Activated naive CD8-positive, alpha-beta T cell treated with anti-CD3 and anti-CD28 coated beads, Interleukin-2, amount 10 ng/mL, durations not matched to agents 7 days and 5 days (primary cell): ENCODE measurements at places on chromosomes 6 and 20. TPM values are rescaled to one million over a fixed set of nuclear protein-coding genes. Genes with fewer than 3 reads are reported as not detected.
A peak's percentile ranks its signal among the peaks of the same experiment; 100 is the strongest.

DNA sequence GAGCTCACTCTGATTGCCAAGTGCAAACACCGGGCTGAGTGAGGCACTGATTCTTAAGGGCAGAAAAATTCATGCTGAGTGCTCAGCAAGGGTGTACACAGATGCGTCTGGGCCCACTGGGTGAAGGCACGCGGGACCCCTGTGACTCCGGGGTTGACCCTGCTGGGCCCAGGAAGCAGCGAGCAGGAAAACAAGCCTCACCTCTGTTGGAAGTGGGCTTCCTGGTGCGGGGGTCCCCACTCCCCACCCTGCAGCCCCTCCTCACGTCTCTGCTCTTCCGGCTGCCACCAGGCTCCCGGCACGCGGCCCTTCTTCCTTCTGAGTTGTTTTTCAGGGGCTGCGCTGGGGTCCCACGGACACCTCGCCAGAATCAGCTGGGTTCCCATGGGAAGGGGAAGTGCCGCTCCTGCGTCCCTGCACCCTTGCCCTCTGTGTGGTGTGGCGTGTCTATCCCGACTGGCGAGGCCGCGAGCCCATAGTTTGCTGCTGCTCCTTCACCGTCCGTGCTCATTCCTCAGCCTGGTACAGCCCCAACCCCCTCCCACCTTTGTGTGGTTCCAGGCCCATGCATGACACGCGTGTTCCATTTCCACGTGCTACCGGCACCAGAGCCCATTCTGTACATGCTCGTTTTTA, 80.6 kb upstream of the BHLHE23 start:
- no peak overlapping the region for H3K4me3 ChIP-seq
- H3K36me3 ChIP-seq: no peaks in the 10 kb centered on the region
- no peaks in the 10 kb centered on the region for H3K27me3 ChIP-seq
- DNase-seq: peak; percentile 9
- H3K27ac ChIP-seq: no peak overlapping the region

- no peaks in the 10 kb centered on the region for H3K27me3 ChIP-seq
- no peak overlapping the region for H3K4me3 ChIP-seq
Observed at GRCh38 chr6:133291671-133292070, 50.5 kb downstream of the EYA4 start.

GRCh38 chr6:41027799-41028560, 11.0 kb downstream of the UNC5CL start:
- H3K36me3 ChIP-seq: no peaks in the 10 kb centered on the region
- H3K27ac ChIP-seq: peak overlapping the region; percentile 85
- H3K27me3 ChIP-seq: no peaks in the 10 kb centered on the region
- H3K4me3 ChIP-seq: peak overlapping the region; percentile 97

DNA sequence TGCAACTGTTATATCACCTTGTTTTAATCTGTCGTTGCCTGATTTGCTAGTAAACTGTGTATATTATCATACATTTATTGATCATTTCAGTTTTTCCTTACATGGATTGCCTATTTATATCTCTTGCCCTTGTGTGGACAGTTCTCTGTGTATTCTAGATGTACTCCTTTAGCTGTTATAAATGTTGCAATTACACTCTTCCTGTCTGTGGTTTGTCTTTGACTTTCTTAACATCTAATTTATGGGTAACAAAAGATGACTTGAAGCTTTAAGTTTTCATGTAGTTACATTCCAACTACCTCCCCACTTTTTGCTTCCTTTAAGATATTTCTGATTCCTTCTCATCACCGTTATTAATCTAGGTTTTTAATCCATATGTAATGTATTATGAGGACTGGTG, 22.6 kb downstream of the PLCB1 start:
- peaks cover 4% of the 10 kb centered on the region for H3K36me3 ChIP-seq
- peaks cover 33% of the 10 kb centered on the region for H3K4me1 ChIP-seq
- H3K27ac ChIP-seq: peak overlapping the region; percentile 21
- H3K4me3 ChIP-seq: no peak overlapping the region
- H3K27me3 ChIP-seq: no peaks in the 10 kb centered on the region

GRCh38 chr6:159646116-159646515, 46.9 kb downstream of the SOD2 start:
- no peaks in the 10 kb centered on the region for H3K27me3 ChIP-seq
- no peak overlapping the region for H3K4me3 ChIP-seq
- H3K4me1 ChIP-seq: no peaks in the 10 kb centered on the region
- no peak overlapping the region for H3K27ac ChIP-seq
- no peak for DNase-seq

GRCh38 chr6:83592770-83593394, 80.5 kb downstream of the PRSS35 start:
- peaks cover 5% of the 10 kb centered on the region for H3K27me3 ChIP-seq
- H3K4me1 ChIP-seq: no peaks in the 10 kb centered on the region
- no peak overlapping the region for H3K27ac ChIP-seq

- H3K27ac ChIP-seq: no peak overlapping the region
- peaks cover 20% of the 10 kb centered on the region for H3K4me1 ChIP-seq
- H3K27me3 ChIP-seq: no peaks in the 10 kb centered on the region
- H3K4me3 ChIP-seq: no peak overlapping the region
- DNase-seq: peak; percentile 64
Observed at GRCh38 chr6:25404693-25405169, 125.6 kb downstream of the CARMIL1 start.

DNA sequence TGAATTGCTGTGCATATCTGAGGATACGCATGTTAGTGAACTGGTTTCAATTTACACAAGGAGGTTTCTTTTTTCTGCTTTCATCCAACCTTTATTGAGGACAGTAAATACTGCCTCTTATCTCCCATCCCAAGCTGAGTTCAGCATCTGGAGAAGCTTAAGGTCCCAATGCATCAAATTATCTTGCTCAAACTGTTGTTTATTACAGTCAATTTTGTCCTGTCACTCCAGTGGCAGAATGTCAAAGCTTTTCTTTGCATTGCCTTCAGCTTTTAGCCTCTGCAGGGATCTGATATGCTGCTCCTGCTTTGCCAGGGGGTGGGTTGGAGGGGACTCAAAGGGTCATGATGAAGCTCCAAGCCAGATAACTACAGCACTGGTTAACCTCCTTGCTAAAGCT, 435.4 kb upstream of the SOX4 start:
- DNase-seq: no peak
- H3K4me3 ChIP-seq: no peak overlapping the region
- H3K27me3 ChIP-seq: no peaks in the 10 kb centered on the region
- H3K4me1 ChIP-seq: peaks cover 15% of the 10 kb centered on the region

DNA sequence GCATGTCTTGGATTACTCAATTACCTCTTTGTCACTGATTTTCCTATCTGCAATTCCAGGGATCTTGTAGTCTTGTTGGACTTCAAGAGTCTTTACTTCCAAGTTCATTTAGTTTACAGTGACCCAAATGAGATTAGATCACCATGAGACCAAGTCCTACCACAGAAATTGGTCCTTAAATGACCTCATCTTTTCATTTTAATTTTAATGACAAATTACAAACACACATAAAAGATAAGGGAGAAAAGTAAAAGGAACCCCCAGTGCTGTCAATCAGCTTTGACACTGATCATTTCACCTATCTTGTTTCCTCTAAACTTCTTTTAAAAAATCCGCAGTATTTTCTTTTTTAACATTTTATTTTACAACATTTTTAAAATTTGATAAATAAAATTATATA, 54.9 kb upstream of the FYN start:
- H3K27ac ChIP-seq: no peak overlapping the region
- H3K4me1 ChIP-seq: peaks cover 14% of the 10 kb centered on the region
- peaks cover 2% of the 10 kb centered on the region for H3K27me3 ChIP-seq
- DNase-seq: no peak
- peaks cover 15% of the 10 kb centered on the region for H3K36me3 ChIP-seq

GRCh38 chr20:21141825-21142224, 15.9 kb downstream of the KIZ start:
- no peak for DNase-seq
- no peak overlapping the region for H3K27ac ChIP-seq
- H3K4me3 ChIP-seq: no peak overlapping the region
- no peaks in the 10 kb centered on the region for H3K27me3 ChIP-seq
- no peaks in the 10 kb centered on the region for H3K4me1 ChIP-seq

DNA sequence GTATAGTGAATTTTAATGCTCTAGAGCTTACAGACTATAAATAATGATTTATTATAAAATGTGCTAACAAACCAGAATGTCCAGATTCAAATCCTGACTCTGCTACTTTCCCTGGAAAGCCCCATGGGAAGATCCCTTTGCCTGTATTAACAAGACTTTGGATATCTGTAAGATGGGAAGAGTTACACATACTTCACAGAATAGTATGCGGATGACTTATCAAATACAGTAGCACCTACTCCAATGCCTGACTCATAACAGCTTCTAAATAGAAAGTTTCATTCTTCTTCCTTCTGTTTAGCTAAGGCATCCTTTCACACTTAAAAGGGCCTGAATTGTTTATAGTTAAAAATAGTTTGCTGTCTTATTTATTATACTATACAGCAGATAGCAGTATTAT, 166.3 kb downstream of the KCNQ5 start:
- no peak overlapping the region for H3K27ac ChIP-seq
- no peak overlapping the region for H3K4me3 ChIP-seq
- H3K36me3 ChIP-seq: peaks cover 6% of the 10 kb centered on the region
- H3K4me1 ChIP-seq: no peaks in the 10 kb centered on the region
- no peak for DNase-seq

DNA sequence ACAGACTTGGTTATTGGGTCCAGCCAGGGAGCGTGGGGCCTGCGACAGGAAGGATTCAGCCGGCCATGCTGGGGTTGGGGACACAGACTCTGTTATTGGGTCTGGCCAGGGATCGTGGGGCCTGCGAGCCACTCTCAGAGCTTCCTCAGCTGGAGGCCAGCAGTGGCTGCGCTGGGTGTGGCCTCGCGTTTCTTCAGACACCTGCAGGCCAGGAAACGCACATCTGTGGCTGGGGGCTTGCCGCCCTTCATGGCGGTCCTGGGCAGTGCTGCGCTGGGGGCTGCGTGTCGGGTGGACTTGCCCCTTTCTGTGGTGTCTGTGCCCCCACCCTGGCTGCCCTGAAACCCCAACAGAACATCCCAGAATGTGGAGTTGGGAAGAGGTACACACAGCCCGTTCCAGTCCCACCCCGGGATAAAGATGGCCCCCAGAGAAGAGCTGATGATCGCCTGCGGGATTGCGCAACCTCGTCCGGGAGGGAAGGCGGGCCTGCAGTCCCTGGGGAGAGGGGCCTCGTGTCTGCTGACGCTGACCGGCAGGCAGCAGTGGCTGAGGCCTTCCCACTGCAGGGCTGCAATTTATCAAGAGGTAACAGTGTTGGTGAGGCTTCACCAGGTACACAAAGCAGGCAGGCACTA, 16.9 kb upstream of the MTG2 start:
- no peaks in the 10 kb centered on the region for H3K27me3 ChIP-seq
- DNase-seq: no peak
- no peak overlapping the region for H3K4me3 ChIP-seq
- H3K4me1 ChIP-seq: no peaks in the 10 kb centered on the region

GRCh38 chr6:53461041-53461656, 83.8 kb downstream of the GCLC start:
- no peak for DNase-seq
- no peaks in the 10 kb centered on the region for H3K36me3 ChIP-seq
- peaks cover 6% of the 10 kb centered on the region for H3K27me3 ChIP-seq

GRCh38 chr6:8441452-8441851, 6.1 kb upstream of the SLC35B3 start:
- H3K27ac ChIP-seq: no peak overlapping the region
- no peak for DNase-seq
- H3K27me3 ChIP-seq: no peaks in the 10 kb centered on the region
- H3K36me3 ChIP-seq: peaks cover 2% of the 10 kb centered on the region
- H3K4me3 ChIP-seq: no peak overlapping the region

- no peak for DNase-seq
- H3K36me3 ChIP-seq: no peaks in the 10 kb centered on the region
- no peaks in the 10 kb centered on the region for H3K27me3 ChIP-seq
- no peaks in the 10 kb centered on the region for H3K4me1 ChIP-seq
- H3K27ac ChIP-seq: no peak overlapping the region
Observed at GRCh38 chr6:103538381-103538780, 1321.3 kb downstream of the HACE1 start.

- no peak for DNase-seq
- H3K4me1 ChIP-seq: peaks cover 4% of the 10 kb centered on the region
- no peak within 1 kb of the TSS for H3K27ac ChIP-seq
- peak within 1 kb of the TSS; percentile 41 for H3K4me3 ChIP-seq
- peaks cover 37% of the 10 kb centered on the region for H3K27me3 ChIP-seq
Observed at GRCh38 chr20:6053776-6054688, at the start of gene LRRN4. Gene LRRN4 (minus strand): TSS chr20:6054060. CDS start chr20:6052799, 1,261 bp downstream.

GRCh38 chr6:3007571-3007970, 7.9 kb downstream of the NQO2 start:
- no peaks in the 10 kb centered on the region for H3K27me3 ChIP-seq
- DNase-seq: no peak
- peaks cover 7% of the 10 kb centered on the region for H3K4me1 ChIP-seq
- no peak overlapping the region for H3K4me3 ChIP-seq
- H3K27ac ChIP-seq: no peak overlapping the region

DNA sequence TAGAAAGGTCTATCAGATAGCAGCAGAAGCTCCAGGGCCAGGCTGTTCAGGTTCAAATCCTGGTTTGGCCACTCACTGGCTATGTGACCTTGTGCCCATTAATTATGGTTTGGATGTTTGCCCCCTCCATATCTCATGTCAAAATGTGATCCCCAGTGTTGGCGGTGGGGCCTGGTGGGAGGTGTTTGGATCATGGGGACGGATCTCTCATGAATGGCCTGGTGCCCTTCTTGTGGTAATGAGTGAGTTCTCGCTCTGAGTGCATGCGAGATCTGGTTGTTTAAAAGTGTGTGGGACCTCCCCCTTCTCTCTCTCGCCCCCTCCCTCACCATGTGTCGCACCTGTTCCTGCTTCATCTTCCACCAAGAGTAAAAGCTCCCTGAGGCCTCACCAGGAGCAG, 240.9 kb downstream of the LRFN2 start:
- DNase-seq: no peak
- H3K36me3 ChIP-seq: no peaks in the 10 kb centered on the region

DNA sequence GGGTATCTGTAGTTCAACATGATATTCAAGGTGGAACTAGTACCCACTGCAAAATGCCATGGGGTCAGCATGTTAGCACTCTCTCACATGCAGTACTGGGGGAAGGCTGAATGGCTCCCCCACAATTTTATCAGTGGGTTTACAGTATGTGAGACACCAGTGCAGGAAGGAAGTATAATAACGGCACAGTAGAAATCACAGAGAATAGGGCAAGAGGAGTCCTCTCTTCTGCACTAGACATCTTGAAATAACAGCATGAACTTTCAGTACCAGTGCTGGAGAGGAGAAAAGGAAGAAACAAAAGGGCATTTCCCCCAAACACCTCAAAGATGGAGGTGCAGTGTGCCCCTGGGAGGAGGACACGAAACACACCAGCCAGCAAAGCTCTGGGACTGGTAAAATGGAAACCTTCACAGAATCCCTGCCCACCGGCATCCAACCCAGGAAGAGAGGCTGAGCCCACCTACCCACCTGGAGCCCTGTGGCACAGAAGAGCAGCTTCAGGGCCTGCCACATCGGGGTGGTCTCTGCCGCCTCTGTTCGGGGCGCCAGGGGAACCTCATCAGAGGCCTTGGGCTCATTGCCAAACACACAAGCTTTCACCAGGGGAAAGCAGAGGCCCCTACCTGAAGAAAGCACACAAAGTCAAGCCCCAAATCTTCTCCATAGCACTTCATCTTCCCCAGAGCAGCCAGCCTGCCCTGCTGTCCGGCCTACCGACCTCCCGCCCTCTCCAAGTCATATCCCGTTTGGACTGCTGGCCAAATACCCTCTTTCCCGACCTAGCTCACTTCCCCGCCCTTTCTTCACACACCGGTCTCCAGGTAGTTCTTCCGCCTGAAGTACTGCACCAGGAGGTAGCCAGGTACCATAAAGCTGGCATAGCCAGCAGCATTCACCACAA, 1.2 kb downstream of the SLC35B2 start:
- DNase-seq: no peak
- no peaks in the 10 kb centered on the region for H3K27me3 ChIP-seq
- H3K4me3 ChIP-seq: peak overlapping the region; percentile 91
- peak overlapping the region; percentile 90 for H3K27ac ChIP-seq
- H3K36me3 ChIP-seq: peaks cover 30% of the 10 kb centered on the region

The OR2H2 gene
- total RNA-seq: not detected

The SMPD2 gene
- 16.6 TPM for total RNA-seq

The LRRN4 gene
- total RNA-seq: not detected

The C20orf202 gene
- 0.25 TPM for total RNA-seq

The STK38 gene
- total RNA-seq: 86.5 TPM

The DZANK1 gene
- total RNA-seq: 1.8 TPM

The FGD2 gene
- 12.4 TPM for total RNA-seq
